ENCODE measurements at places on chromosomes 7 and 10.

DNA sequence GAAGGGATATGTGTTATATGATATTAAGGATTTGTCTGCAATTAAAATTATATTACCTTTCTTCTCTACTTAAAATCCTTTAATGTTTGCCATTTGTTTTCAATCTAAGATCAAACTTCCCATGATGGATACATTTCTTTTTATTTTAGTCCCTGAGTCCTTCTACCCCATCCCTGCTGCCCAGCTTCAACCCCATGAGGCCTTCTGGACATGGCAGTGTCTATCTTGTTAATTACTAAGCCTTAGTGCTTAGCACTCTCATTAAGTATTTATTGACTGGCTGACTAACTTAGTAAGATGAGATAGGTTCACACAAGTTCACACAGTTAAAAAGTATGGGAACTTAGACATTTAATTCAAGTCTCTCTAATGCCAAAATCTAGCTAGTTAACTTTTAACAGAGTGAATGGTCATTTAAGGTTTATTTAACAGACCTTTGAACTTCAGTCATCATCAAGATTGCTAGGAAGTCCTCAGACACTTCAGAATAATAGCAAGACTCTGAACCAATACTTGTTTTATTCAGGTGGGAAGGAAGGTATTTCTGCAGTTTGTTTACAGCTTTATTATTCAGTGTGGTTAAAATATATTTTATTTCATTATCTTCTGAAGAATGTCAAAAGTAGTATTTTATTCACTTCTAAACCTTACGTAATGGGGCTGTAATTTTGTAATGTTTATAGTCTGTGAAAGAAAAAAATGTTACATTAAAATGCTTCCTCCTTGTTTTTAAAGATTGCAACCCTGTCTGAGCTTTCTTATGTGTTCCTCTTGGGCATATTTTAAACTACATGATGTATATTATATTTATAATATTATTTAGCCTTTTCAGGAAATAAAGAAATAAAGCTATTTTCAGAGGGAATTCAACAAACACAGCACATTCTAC is 848.9 kb downstream of the REEP3 start:
- no peak for DNase-seq

DNA sequence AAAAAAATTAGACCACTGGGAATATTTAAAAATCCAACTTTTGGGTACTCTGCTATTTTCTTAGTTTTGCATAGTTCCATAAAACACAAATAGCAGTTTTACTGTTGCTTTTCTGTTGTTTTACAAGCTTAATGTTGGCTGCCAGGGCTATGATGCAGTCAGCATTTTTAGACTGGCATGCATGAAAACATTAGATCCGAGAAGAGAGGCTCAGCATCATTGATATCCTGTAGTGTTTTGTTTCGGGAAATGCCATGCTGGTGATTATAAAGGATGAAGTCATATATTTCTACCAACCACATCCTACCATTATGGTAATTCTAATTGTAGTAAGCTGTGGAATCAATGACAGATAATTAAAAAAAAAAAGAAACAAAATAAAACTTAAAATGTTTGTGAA is 104.6 kb downstream of the MBL2 start:
- no peak for DNase-seq

GRCh38 chr7:28410628-28411531 is 1.4 kb upstream of the CREB5 start:
- no peak for DNase-seq

DNA sequence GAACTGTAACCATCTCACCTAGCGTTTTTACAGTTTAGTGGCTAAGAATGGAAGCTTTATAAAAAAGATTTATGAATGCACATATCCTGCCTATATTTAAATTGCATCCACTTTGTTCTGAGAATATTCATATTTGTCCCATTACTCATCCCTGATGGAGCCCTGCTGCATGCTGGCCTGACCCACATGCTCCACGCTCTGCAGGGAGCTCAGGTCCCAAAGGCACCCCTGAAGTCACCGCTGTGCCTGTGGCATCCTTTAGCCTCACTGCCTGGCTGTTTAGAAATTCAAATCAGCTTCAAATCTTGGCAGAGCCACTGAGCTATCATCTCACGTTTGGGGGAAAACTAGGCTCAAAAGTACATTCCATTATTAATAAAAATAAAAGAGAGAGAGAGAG is 24.4 kb downstream of the C10orf90 start:
- DNase-seq = no peak

DNA sequence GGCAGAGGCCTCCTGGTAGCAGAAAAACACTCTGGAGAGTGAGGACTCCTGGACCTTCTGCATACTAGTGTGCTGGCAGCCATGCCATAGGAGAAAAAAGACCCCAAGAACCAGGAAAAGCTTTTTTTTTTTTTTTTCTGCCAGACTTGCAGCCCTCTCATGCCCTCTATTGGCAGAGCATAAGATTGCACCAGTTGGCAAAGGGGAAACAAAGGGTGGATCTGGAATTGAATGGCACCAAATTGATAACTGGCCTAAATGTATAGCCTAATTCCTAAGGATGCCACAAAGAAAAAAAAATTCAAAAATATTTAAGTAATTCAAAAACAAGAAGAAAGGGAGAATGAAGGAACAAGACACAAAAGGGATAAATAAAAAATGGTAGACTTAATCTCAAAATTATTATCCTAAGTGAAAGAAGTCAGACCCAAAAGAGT is 112.5 kb upstream of the GHITM start:
- no peak for DNase-seq

DNA sequence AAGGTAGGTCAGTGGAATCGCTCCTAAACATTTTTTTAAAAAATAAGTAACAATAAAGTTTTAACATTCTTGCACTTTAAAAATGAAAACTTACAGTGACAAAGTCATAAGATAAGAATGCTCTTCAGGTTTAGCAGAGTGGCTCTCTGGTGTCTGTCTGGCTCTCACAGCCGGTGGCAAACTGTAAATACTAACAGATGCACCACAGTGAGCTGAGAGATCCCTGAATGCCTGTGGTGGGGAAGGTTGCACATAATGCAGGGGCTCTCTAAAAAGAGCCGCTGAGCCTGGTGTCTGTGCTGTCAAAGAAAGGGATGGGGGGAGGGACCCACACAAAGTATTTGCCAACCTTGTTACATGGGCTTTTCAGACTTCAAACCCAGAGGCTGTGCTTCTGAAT is 498.3 kb downstream of the CCSER2 start:
- no peak for DNase-seq

GRCh38 chr7:116575853-116576252 is 51.0 kb downstream of the CAV1 start:
- no peak for DNase-seq

- no peak for DNase-seq
Measured at GRCh38 chr7:128166603-128167041, 74.5 kb upstream of the LEP start.

- no peak for DNase-seq
Measured at GRCh38 chr7:37048674-37049073, 324.4 kb upstream of the AOAH start.

DNA sequence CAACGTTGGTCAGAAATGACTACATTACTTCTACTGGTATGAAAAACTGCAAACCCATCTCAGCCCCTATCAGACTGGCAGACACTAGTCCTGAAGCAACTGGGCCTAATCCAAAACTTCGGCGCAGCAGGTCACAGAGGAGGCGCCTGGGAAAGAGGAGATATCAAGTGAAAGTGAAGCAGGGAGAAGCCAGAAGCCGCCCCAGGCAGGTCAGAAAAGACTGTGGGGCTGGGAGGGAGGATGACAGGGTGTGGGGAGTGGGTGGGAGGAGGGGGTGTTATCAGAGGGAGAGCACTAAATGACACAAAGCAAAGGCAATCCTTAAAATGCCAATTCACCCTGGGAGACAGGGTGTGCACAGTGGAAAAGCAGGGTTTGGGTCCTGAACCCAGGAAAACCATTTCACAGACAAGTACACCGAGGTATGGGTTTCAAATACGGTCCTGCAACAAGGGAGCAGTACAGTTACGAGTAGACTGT is 731 bp downstream of the CHCHD3 start:
- DNase-seq = no peak

DNA sequence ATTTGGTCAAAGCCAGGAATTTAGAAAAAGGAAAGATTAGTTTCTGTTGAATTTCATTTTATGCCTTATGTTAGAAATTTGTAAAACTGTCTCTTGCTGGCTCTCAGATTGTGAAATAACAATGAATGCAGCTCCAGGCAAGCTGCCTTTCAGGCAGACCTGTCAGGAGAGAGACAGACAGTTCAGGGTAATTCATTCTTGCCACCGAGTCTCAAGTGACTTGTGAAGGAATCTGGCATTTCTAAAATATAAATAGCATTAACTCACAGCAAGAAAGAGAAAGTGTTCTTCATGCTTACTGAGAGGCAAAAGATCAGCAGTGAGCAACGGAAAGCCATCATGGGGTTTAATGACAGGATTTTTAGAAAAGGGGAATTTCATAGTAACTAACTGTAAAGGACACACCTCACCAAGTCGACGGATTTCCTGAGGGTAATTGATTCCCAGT is 442.3 kb upstream of the AKR1E2 start:
- DNase-seq = no peak

- no peak for DNase-seq
Measured at GRCh38 chr10:87759551-87759950, 58.5 kb downstream of the ATAD1 start.

DNA sequence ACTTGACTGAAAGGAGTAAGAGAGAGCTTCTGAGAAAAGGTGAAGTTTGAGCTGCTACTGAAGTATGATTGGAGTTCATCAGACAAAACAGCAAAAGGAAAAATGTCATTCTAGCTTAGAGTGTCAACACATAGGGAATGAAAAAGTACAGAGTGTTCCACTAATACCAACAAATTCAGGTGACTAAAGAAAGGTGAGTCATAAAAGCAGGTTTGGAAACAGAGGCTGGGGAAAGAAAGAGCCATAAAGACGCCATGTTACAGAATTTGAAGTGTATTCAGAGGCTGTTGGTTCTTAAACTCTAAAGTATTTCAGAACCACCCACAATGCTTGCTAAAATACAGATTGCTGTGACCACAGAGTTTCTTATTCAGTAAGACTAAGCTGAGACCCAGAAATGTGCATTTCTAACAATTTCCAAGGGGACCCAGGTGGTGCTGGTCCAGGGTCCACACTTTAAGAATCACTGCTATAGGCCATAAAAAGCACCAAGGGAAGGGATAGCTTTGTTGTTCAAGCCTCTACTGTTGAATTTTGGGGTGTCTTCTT is 143.1 kb downstream of the ELAPOR2 start:
- DNase-seq = no peak

DNA sequence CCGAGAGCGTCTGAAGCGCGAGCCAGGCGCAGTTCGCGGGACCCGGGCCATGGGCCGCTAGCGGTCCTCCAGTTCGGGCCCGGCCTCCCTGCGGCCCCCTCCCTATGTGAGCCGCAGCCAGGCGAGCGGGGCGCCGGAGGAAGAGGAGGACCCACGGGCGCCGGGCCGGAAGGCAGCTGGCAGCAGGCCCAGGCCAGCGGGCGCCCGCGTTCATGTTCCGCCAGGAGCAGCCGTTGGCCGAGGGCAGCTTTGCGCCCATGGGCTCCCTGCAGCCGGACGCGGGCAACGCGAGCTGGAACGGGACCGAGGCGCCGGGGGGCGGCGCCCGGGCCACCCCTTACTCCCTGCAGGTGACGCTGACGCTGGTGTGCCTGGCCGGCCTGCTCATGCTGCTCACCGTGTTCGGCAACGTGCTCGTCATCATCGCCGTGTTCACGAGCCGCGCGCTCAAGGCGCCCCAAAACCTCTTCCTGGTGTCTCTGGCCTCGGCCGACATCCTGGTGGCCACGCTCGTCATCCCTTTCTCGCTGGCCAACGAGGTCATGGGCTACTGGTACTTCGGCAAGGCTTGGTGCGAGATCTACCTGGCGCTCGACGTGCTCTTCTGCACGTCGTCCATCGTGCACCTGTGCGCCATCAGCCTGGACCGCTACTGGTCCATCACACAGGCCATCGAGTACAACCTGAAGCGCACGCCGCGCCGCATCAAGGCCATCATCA is 1.1 kb downstream of the ADRA2A start:
- no peak for DNase-seq

DNA sequence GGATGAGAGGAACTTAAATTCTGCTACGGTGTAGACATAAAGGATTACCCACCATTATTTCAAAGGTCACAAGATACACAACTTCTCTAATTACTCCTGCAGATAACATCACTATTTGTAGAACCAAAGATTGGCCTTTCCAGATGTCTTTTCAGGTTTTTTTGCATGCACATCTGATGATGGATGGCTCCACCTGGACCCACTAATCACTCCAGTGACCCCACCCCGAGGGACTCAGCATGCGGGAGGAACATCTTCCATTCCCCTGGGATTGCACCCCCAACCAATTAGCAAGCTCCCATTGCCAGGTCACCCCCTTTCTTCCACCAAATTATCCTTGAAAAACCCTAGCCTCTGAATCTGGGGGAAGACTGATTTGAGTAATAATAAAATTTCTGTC is 608.9 kb downstream of the CNTNAP2 start:
- DNase-seq = no peak

GRCh38 chr10:75620356-75620755 is 188.9 kb downstream of the LRMDA start:
- DNase-seq = no peak

- DNase-seq = peak; percentile 69
Measured at GRCh38 chr10:124539935-124540641, 78.5 kb downstream of the LHPP start.

DNA sequence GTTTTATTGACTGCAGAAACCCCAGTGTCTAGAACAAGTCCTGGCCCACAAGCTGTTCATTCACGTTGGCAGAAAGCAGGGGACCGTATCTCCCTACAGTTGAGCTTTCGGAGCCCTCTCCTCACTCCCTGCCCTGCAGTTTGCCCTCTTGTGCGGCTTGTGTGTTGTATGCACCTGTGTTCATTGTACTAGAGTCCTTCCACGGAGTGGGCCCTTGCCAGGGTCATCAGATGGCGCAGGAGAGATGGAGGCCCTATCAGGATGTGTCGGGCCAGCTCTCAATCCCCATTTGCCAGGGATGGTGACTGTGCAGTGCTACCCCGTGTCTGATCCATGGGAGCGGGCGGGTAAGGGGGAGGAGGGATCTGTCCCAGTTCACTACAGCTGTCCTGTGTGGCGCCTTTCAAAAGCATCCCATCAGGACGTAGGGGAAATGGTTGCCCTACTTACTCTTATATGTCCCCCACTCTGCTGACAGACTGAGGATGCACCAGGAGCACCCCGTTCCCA is 77.4 kb upstream of the PRR15 start:
- DNase-seq = no peak

DNA sequence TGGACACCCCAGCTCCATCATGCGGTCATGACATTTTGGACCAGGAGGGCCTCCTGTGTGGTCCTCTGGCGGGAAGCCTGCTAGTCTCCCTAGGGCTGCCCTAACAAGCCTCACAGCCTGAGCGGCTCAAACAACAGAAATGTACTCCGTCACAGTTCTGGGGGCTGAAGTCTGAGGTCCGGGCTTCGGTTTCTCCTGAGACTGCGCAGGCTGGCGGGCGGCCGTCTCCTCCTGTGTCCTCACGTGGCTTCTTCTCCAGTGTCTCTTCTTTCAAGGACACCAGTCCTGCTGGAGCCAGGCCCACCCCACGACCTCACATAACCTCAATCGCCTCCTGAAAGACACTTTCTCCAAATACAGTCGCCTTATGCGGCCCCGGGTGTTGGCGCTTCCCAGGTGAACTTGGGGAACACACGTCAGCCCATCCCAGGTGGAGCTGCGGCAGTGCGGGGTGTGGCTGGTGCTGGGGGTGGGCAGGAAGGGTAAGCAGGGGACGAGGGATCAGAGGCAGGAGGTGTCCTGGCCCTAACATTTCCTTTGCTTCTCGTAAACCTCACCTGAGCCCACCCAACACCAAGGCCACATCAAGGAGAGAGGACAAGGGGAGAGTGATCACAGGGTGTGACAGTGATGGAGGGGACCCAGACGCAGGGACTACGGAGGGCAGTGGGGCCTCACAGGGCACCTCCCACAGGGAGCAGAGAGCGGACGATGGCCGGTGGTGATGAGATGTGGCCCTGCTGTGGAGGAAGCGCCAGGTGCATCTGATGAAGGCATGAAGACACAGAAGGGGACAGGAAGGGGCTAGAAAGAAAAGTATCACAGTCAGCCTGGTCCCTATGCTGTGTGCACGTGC is 580.6 kb downstream of the PTPRN2 start:
- no peak for DNase-seq
